Activated naive CD8-positive, alpha-beta T cell treated with anti-CD3 and anti-CD28 coated beads for 36 hours (primary cell): ENCODE measurements at places on chromosomes 1 and 21.

GRCh38 chr21:38789275-38789674 lies 16.5 kb upstream of the ETS2 start:
- DNase-seq = no peak

- no peak for DNase-seq
Measured at GRCh38 chr21:44286086-44286715, 525 bp downstream of the AIRE start.

GRCh38 chr21:41345934-41346685 lies 15.7 kb upstream of the MX2 start:
- no peak for DNase-seq

GRCh38 chr1:22930240-22930912 lies 42.3 kb downstream of the LACTBL1 start:
- DNase-seq = peak; percentile 37

DNA sequence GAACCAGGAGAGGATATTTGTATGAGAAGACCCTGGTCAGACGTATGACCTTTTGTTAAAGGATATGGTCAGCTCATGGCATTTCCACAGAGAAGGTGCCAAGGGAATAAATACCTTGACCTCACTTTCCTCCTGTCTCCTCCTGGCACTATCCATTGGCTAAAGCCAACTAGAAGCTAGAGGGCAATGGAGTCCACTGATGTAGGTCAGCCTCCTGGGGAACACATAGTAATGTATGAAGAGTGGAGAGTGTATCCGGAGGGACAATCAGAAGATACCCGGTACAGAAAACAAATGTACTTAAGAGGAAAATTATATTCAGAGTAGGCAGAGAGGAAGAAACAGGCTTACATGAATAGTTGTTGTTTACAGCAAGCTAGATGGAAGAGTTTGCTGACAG lies 698 bp upstream of the NTMT2 start:
- no peak for DNase-seq

DNA sequence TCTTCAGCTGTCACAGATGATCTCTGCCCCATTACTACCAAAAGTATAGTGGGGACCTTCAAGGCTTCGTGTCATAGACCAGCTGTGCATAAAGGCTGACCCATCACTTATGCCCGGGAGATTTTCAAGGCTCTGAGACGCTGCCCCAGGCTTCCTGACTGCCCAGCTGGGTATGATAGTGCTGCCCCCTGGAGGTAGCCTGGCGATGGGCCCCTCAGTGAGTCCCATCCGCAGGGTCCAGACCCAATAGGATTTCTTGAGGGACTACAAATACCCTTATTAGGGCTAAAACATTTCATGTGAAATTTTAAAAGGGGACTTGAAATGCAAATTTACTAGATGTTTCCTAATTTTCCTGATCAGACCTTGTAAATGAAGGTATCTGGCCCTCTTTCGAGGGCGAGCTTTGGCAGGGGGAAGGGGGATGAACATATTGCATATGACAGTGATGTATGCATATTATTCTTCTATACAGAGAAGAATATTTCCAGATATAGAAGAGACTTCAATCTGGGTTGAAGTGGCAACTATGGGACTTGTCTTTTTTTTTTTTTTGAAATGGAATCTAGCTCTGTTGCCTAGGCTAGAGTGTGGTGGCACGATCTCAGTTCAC lies 11.7 kb upstream of the FCMR start:
- DNase-seq = peak; percentile 67

- DNase-seq = no peak
Measured at GRCh38 chr1:167905182-167905581, 8.8 kb downstream of the ADCY10 start.
